ENCODE measurements at places on chromosomes 11 and 22. TPM values are rescaled to one million over a fixed set of nuclear protein-coding genes. Genes with fewer than 3 reads are reported as not detected.
A peak's percentile ranks its signal among the peaks of the same experiment; 100 is the strongest.

- no peak for DNase-seq
Observed at GRCh38 chr11:104876861-104877431, 21.3 kb downstream of the CASP12 start.

- peak; percentile 22 for DNase-seq
Observed at GRCh38 chr11:66183494-66184048, 84.9 kb upstream of the RAB1B start.

DNA sequence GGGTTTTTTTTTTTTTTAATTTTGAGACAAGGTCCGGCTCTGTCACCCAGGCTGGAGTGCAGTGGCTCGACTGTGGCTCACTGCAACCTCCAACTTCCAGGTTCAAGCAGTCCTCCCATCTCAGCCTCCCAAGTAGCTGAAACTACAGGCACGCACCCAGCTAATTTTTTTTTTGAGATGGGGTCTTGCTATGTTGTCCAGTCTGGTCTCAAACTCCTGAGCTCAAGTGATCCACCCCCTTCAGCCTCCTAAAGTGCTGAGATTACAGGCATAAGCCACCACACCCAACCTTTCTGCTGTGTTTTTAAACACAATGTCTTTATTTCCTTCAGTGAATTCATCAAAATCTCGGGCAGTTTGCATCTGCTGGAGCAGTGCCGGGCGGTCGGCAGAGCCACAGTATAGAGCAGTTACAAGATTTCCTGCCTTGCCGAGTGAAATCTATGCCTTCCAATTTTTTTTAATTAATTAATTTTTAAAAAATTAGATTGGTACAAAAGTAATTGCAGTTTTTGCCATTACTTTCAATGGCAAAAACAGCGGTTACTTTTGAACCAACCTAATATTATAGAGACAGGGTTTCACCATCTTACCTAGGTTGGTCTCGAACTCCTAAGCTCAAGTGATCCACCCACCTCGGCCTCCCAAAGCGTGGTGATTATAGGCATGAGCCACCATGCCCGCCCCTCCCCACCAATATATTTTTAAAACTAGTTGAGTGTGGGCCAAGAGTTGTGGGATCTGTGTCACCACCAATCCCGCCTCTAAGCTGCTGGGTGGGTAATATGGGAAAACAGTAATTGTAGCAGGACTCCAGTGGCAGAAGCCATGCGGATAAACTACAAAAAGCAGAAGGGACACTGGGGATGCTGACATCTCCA, 2.7 kb upstream of the ACY3 start:
- no peak for DNase-seq

GRCh38 chr22:44214187-44214586, 33.5 kb downstream of the PARVG start:
- DNase-seq = no peak

OR4D11 gene
- total RNA-seq = not detected

TMPRSS5 gene
- 1.7 TPM for total RNA-seq

OR2D2 gene
- not detected for total RNA-seq

All from T-cell (primary cell).